Stimulated activated CD4-positive, alpha-beta T cell treated with anti-CD3 and anti-CD28 coated beads, TNF-alpha, amount 100 ng/mL, for 24 hours (primary cell): ENCODE measurements at places on chromosomes 16 and 17.
A peak's percentile ranks its signal among the peaks of the same experiment; 100 is the strongest.

DNA sequence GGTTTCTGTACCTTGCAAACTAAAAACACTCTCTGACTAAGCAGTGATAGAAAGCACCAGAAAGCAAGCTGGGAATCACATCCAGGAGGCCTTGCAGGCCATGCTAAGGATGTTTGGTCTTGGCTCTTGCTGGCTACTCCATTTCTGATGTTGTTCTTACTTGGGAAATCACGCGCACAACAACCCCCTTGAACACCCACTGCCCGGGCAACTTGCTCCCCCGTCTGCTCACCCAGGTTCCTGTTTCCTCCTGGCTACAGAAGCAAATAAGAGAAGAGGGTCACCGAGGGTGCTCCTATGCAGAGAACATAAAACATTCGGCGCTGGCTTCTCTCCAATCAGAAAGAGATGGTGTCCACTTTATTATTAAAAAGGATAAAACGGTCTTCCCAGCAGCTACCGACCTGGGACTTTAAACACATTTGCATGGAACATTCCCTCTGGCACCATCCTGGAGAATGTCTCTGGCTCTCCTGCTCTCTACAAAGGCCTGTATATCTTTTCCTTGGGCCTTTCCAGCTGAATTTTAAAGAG, 271.2 kb upstream of the RPL38 start:
- DNase-seq: no peak

DNA sequence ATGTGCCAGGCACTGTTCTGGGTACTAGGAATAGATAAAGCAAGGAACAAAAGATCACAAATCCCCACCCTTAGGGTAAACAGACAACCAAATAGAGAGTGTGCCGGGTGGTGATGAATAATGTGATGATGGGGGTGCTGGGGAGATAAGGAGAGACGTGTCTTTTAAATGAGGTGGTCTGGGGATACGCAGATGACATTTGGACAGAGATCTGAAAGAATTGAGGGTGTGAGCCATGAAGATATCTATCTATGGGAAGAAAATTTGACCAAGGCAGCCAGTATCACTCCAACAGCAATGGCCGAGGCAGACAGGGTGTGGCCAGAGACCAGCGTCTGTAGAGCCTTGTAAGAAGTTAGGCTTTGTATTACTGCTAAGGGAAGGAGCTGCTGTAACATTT, 165.3 kb downstream of the MRTFB start:
- no peak for DNase-seq

DNA sequence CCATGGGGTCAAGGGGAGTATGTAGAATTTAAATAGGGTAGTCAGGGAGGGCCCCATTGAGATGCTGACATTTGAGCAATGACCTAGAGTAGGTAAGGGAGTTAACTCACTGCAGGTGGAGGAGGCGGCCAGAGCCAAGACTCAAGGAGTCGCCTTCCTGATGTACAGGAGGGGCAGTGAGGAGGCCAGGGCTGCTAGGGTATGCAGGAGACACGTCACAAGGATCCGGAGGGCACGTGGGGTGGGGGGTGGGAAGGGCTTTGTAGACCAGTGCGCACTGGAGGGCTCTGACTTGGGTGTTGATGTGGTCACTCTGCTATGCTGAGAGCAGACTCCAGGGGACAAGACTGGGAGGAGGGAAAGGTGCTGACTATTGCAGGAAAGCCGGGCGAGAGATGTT, 37.5 kb downstream of the SPECC1 start:
- no peak for DNase-seq

DNA sequence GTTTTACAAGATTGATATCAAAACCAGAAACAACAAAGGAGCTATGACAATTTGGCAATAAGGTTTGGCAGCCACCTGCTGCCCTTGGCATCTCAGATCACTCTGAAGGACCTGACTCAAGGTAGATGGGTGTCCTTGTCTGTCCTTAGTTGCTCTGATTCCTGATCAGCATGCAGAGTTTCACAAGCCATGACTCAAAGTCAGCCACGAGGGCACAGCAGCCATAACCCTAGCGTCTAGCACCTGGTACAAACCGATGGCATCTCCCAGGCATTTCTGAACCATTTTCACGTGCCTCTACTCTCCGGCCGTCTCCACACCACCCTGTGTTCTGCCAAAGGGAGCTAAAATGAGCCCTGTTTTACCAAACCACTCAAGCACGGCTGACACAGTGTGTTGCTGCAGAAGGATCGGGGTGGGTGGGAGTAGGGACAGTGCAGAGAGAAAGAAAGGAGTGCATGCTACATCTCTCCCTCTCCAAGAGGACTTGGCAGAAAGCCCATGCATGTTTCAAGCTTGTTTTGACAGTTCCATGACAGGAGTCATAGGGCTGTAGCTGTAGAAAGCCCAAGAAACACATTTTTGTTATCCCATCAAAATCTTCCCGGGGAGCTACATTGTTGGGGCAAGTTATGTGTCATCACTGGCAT, 297.3 kb downstream of the ABCC12 start:
- no peak for DNase-seq

- no peak for DNase-seq
Observed at GRCh38 chr16:13994239-13995106, 74.5 kb downstream of the ERCC4 start.

GRCh38 chr17:42598905-42599304, 10.3 kb downstream of the RETREG3 start:
- no peak for DNase-seq

DNA sequence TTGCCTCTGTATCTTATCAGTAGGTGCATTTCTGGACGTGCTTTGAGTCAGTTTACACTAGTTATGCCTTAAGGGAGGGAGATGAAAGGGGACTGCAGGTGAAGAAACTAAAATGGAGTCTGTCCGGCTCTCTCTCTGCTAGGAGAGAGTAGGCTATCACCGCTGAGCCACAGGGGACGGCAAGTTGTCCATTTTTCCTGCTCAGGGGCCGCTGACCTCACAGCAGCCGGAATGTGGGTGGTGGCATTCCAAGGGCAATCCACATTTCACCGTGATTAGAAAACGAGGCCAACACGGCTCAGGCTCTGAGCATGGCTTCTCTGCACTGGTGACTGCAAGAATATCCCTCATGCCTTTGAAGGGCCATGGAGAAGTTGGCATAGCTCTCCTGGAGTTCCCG, 19.0 kb upstream of the KLHDC4 start:
- no peak for DNase-seq

GRCh38 chr17:59810894-59811153, 81.9 kb downstream of the TUBD1 start:
- no peak for DNase-seq

DNA sequence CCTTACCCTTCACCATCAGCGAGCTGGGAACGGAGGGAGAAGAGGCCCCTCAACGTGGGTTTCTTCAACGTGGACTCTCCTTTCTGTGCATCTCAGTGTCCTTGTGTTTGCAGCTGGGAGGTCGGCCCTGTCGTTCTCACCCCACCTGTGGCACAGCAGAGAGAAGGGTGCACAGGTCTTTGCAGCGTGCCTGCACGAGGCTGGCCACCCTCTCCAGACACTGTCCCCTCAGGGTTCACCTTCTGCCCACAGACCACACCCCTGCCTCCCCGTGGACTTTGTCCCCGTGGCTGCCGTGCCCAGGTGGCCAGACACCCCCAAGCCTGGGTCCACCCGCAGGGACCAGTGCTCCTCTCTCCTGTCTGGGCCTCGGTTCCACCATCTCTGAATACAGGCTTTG, 7.3 kb upstream of the WDR45B start:
- no peak for DNase-seq

GRCh38 chr16:66840883-66841282, 3.3 kb upstream of the CA7 start:
- DNase-seq: no peak

GRCh38 chr16:87963400-87963799, 12.2 kb downstream of the BANP start:
- peak; percentile 69 for DNase-seq

GRCh38 chr16:67657017-67657608, 2.9 kb downstream of the ACD start:
- no peak for DNase-seq

- no peak for DNase-seq
Observed at GRCh38 chr17:5595831-5596230, 11.5 kb upstream of the NLRP1 start.

- DNase-seq: no peak
Observed at GRCh38 chr16:28839899-28840298, 6.2 kb downstream of the TUFM start.

DNA sequence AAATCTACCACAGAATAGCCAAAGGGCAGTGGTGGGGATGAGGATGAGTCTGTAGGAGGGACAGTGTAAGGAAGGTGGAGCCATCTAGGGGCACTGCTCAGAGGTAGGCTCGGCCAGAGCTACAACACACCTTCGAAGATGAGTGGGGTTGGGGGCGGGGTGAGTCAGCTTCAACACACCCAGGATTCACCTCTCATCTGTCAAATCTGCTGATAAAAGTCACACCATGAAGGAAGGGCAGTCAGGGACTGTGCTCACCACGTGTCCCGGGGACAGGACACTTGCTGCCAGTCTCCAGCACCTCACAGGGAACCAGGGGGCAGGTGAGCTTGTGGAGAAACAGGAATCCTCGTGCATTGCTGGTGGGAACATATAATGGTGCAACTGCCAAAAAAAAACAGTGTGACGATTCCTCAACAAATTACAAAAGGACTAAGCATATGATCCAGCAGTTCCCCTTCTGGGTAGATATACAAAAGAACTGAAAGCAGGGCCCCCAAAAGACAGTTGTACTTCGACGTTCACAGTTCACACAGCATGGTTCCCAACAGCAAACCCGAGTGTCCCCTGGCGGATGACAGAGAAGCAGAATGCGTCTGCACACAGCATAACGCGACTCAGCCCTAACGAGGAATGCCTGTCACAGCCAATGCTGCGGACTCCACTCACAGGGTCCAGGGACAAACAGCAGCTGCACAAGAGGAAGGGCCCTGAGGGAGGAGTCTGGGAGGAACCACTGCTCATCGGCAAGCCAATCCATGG, 133.1 kb downstream of the ANKRD11 start:
- DNase-seq: peak; percentile 41

GRCh38 chr17:82237083-82237745, 8.4 kb downstream of the SLC16A3 start:
- DNase-seq: no peak

DNA sequence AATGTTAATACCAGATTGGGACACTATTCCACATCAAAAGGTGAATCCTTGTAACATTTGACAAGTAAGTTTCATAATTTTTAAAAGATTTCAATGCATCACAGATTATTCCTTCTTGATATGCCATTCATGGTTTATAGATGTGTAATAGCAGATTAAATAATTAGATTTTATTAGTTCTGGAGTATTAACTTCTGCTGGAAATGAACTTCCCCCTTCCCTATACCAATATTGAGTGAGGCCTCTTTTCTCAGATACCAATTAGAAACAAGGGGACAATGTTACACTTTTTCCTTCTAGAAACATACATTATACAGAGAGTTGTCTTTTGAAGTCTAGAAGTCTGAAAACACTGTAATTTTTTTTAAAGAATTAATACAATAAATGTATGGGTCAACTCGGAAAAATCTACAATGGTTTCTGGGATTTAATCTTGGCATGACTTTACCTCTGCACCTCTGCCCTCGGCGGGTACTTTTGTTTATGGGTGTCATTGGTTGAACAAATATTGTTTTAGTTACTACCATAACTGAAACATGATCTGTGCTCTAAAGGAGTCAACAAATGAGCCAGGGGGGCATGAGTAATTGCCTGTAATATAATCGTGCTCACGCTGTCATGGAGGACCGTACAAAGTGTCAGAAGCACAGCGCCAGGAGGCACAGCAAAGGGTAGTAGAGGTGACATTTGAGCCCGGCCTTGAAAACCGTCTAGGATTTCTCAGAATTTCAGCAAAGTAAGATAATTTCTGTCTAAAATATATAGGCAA, 8.2 kb downstream of the LRRC37B start:
- no peak for DNase-seq

GRCh38 chr16:4114257-4115208, 1.7 kb downstream of the ADCY9 start:
- DNase-seq: no peak

DNA sequence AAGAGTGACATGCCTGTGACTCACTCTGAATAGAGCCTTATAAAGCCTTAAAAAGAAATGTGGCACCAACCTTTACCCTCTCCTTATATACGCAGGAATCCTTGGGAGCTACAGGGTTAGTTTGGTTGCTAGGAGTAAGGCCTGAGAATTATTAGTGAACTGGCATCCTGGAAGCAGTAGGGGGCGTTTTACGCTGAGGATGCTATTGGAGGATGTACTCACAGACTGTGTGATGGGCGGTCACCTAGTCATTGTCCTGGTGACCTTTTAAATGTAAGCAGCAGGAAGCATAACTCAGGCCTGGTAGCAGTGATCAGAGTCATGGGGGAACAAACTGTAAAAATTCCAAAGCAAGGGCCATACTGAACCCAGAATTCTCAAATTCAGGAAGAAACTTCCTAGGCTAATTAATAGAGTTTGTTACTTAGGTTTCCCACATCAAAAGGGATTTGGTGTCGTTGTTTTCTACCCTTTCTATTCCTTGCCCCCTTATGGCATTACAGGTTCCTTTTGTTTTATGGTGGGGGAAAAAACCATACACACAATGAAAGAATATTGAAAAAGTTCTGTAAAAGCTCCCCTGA, 153.8 kb downstream of the SNX11 start:
- DNase-seq: no peak

DNA sequence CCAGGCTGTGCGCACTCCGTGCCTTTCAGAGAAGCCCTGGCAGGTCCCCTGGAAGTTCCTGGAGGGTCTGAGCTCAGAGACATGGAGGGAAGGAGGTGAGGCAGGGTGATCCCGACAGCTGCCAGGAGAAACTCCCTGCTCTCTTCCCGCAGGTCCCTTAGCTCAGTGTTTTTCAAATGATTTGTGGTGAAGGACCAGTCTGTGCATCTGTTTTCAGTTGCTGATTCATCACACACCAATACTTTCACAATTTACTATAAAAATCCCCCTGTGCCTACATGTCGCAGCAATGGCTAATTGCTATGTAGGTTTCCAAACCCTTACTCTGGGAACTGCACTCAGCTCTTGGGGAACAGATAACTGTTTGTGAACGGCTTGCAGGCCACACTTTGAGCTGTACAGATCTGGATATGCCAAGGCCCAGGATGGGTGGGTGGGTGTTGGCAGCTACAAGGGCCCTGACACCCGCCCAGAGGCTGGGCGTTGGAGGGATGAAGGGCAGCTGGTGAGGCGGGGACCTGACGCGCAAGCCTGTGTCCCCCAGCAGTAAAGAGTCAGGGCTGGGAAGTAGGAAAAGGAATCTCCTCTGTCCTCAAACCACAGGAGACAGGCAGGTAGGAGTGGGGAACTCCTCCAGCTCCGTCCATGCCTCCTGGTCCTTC, 20.5 kb upstream of the EMP2 start:
- no peak for DNase-seq

DNA sequence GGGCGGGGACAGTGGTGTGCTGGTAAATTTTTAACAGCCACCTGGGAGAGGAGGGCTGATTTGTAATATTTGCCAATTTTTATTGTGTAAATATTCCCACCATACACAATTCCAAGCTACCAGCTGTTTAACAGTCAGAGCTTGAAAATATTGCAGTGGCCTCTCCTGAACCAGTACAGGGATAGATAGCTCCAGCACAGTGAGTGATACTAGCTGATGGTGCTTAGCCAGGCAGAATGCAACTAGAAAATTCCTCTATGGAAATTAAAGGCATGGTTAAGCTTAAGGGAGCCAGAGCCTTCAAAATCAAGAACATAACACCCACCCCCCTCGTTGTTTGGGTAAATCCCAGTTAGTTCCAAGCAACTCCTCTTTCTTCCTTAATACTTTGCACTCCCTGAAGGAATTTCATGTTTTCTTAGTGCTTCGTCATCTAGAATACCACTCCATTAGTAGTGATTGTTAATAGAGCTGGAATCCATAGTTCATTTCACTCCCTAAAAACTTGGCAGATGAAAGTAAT, 96.6 kb downstream of the CYB561 start:
- DNase-seq: no peak

GRCh38 chr16:69925311-69925710, 25.8 kb upstream of the CLEC18A start:
- DNase-seq: no peak
